Stimulated activated CD4-positive, alpha-beta T cell treated with anti-CD3 and anti-CD28 coated beads, Interleukin-2, amount 100 ng/mL, for 48 hours (primary cell): ENCODE measurements at places on chromosomes 11 and 22.

- no peak for DNase-seq
These were observed 140.0 kb downstream of the SWAP70 start for GRCh38 chr11:9803685-9804418.

GRCh38 chr22:40190501-40190900, 12.8 kb downstream of the TNRC6B start:
- no peak for DNase-seq

DNA sequence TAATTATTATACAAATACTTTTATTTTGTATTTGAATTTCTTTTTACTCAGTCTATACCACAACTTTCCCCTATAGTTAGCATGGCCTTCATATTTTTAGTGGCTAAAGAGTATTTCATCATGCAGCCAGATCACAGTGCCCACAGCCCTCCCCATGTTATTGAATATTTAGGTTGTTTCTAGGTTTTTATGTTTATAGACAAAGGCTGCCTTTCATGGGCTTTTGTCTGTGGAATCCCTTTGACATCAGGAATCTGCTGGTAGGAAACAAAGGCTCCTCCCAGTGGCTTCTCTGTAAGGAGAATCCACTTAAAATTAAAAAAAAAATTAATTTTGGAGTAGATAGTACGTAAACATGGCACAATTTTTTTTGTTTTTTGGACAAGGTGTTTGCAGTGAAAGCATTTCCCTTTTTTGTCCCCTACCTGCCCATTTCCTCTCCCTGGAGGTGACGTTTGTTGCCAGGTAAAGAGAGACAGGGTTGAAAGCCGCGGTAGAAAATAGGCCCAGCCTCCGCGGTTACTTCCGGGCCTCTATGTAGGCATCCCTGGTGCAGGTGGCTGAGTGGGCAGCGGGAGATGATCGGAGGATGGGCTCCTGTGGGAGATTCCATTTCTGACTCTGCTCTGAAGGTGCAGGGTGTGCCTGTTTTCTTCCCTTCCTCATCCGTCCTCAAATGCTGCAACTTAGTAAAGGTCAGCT, 82.2 kb upstream of the OR4B1 start:
- DNase-seq = no peak

DNA sequence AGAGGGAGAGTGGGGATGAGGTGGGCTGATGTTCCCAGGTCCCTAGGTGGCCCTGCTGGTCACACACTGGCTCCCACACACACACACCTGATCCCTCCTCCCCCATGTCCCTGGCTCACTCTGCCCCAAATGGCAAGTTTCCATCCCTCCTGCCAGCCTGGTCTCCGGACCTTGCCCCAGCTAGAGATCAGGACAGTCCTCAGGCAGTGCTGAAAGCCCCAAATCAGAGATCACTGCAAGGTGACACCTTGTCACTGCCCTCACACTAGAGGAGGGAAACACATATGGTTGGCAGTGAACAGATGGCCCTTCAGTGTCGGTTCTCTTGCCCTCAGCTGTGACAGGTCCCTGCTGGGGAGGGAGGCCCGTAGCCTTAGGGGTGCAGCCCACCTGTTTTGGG, 7.6 kb downstream of the TMPRSS5 start:
- DNase-seq = no peak

DNA sequence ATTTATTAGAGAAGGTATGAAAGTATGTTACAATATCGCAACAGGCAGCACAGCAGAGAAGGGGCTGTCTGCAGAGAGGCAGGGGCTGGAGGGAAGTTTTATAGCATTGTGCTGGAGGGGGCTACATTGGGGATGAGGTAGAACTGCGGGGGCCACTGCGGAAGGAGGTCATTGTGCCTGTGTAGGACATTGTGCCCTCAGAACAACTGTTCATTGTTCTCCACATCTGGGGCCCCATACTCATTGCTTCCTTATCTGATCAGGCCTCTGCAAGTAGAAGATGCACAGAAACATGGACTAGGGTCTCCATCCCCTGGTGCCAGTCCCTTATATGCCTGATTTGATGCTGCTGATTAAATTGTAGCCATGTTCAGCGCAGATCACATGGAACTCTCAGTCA, 12.1 kb downstream of the NADSYN1 start:
- no peak for DNase-seq

GRCh38 chr11:113457784-113458183, 17.4 kb downstream of the DRD2 start:
- DNase-seq = no peak

GRCh38 chr11:107591378-107592230, 657 bp downstream of the ELMOD1 start:
- peak; percentile 5 for DNase-seq

DNA sequence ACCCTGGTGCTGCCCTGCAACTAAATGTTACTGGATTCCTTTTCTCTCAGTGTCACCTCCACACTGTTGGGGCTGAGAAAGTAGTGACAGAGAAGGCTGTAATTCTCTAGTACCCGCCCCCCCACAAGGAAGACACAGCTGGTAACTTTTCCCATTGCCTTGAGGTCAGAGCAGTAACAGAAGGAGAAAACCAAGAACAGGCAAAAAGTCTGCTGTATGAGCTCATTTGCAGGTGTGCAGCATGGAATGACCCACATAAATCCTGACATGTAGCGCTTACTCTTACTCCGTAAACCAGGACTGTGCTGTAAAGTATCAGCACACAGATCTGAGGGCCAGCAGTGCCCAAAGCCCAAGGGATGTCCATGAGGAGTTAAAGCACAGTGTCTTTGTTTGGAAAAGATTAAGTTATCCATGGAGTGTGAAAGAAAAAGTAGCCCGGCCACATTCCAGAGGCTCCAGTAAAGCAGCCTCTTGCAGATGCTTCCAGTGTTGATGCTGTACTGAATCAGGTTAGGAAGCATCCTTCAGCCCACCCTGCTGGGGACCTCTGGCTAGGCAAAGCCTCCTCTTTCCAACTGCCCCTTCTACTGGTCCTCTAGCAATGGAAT, 120.7 kb downstream of the PLEKHA7 start:
- DNase-seq = no peak

GRCh38 chr11:111612224-111612623, 10.0 kb downstream of the SIK2 start:
- DNase-seq = no peak

GRCh38 chr11:117459979-117460300, 132.3 kb downstream of the CEP164 start:
- no peak for DNase-seq

DNA sequence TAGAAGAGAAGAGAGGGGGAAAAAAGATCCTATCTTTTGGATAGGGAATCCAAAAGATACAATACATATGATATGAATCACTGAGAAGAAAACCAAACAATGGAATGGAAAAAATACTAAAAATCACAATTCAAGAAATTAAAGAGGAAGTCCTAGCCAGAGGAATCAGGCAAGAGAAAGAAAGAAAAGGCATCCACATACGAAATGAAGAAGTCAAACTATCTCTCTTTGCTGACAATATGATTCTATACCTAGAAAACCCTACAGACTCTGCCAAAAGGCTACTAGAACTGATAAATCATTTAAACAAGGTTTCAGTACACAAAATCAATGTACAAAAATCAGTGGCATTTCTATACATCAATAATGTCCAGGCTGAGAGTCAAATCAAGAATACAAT, 91.4 kb downstream of the EFCAB6 start:
- DNase-seq = no peak

DNA sequence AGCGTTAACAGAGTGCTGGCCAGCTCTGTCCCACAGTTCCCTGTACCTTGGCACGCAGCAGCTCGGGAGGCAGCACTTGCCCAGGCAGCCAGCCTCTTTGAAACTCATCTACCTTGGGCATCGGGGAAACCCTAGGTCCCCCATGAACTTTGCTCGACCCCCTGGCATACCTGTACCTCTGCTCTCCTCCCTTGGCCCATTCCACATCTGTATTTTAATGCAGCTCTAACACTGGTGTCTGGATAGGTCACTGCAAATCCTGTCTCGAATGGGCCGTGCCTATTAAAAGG, 304.1 kb downstream of the TBC1D22A start:
- DNase-seq = no peak

GRCh38 chr22:43126501-43127165, 16.1 kb downstream of the BIK start:
- DNase-seq = no peak

GRCh38 chr11:34344768-34345539, 12.9 kb downstream of the ABTB2 start:
- no peak for DNase-seq

DNA sequence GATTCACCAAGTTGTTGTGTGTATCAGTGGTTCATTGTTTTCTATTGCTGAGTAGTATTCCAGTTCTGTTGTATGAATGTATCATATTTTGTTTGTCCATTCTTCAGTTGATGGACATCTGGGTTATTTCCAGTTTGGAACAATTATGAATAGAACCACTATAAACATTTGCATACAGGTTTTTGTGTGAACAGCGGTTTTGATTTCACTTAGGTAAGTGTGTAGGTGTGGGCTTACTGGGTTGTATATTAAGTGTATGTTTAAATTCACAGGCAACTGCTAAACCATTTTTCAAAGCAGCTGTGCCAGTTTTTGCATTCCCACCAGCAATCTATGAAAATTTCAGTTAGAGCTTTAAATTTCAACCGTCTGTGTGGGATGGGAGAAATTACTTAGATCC, 217.8 kb downstream of the NELL1 start:
- DNase-seq = no peak

DNA sequence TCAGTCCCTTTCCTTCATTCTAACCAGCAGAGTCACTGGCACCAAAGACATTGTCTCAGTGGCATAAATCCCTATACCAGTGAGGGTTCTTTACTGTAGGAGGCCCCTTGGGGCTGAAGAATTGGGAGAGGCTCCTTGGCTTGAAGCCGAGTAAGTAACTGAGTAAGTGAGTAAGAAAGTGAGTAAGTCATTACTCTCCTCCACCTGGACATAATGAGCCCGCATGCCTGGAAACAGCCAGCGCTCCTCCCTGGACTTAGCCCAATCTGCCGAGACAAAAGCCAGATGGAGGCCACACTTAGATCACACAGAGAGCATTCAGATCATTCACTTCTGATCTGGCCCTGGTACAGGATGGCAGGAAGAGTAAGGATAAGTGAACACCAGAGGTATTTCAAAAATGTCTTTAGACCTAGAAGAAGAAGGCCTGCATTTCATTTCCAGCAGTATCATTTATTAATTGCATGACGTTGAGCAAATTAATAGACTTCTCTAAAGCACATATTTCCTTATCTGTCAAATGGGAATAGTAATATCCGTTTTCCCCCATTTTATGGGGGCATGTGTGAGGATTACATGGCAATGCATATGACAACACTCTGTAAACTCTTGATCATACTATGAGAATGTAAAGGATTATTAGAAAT, 8.2 kb upstream of the MICAL3 start:
- no peak for DNase-seq

DNA sequence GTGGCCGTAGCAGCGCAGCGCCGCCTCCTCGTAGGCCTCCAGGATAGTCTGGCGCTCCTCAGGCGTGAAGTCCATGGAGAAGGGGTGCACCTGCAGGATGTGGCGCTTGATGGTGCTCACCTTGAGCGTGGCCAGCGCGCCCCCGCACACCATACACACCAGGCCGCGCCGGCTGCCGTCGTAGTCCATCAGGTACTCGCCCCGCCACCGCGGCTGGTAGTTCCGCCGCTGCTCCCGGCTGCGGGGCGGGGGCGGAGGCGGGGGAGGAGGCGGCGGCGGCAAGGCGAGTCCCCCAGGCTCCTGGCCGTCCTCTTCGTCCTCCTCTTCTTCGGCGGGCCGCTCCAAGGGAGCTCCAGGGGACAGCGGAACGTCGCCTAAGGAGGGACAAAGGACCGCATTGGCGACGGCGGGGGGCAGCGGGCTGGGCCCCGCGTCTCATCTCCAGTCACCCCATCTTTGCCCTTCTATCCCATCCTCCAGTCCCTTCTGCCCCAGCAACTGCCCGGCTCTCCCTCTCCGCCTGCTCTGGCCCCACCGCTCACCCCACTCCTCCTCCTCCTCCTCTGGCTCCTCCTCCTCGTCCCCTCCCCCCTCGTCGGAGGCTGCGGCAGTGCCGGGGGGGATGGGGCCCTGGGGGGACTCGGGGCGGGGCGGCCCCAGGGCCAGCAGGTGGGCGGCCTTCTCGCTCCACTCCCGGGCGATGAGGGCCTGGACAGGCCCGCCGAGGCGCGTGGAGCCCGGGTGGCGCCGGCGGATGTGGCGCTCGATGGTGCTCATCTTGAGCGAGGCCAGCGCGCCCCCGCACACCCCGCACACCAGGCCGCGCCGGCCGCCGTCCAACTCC, 4.9 kb downstream of the ZFTA start:
- DNase-seq = no peak

DNA sequence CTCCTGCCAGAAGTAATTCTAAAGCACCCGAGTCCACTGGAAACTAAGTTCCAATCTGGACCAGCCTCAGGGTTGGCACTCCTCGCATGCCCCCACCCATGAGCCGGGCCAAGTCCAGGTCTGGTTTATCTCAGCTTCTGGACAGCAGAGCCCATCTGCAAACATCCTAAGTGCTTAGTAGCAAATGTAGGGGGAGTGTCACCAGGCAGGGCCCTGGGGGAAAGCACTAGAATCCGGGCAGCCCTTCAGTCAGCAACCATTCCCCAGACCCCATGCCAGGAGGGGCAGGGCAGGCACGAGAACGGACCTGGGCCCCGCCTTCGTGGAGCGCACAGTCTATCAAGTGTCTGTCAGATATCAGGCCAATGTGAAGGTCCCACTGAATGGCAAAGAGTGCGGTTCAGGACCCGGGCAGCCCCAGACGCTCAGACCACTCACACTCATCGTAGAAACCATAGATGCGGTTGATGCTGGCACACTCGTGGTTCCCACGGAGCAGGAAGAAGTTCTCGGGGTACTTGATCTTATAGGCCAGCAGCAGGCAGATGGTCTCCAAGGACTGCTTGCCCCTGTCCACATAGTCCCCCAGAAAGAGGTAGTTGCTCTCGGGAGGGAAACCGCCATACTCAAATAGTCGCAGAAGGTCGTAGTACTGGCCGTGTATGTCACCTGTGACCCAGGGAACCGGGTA, 1.3 kb downstream of the PPP1CA start:
- DNase-seq = no peak

DNA sequence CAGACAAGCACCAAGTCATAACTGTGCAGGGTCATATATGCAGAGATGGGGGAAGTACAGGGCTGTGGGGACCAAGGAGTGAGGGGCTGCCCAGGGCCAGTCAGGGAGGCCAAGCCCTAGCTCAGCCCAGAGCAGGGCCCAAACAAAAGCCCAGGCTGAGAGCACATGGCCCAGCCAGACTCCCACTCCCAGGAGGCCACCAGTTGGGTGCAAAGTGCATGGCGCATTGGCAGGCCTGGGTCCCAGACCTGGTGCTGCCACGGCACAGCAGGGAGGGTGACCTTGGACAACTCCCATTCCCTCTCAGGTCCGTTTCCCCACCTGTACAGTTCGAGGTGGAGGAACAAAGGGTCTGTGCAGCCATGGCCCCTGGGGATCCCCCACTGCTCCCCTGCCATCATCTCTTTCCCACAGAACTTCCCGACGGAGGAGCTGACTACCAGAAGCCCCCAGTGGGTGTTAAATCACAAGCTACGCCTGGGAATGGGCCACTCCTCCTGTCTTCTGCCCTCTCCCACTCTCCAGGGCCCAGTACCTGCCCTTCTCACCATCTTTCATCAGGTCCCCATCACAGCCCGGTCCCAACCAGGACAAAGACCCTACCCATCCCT, 608 bp downstream of the NIPSNAP1 start:
- DNase-seq = no peak
